ENCODE measurements at places on chromosomes 1 and 21. TPM values are rescaled to one million over a fixed set of nuclear protein-coding genes. Genes with fewer than 3 reads are reported as not detected.

Gene NSUN4
- 17.1 TPM for total RNA-seq

Gene MPL
- total RNA-seq = 0.32 TPM

Gene B3GALT2
- total RNA-seq = 0.64 TPM

Gene ZBTB8A
- total RNA-seq = 2.2 TPM

DNA sequence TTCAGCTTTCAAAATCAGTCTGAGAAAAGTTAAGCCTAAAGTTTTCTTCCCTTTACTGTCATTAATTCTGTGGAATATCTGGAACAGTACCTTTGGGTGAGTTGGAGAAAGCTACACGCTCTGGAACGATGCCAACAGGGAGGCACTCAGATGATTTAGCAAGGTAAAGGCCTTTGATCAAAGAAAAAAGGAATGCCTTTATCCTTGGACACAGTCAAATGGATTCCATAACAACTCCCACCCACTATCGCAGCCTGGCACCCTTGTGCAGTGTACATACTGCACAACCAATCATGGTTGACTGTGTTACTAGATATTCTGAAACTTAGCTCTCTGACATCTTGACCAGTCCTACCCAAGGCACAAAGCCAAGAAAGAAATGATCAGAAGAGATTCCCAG, 218.7 kb downstream of the PATJ start:
- no peaks in the 10 kb centered on the region for H3K36me3 ChIP-seq
- DNase-seq = no peak
- no peaks in the 10 kb centered on the region for H3K27me3 ChIP-seq
- H3K4me1 ChIP-seq = no peaks in the 10 kb centered on the region
- no peak overlapping the region for H3K4me3 ChIP-seq

DNA sequence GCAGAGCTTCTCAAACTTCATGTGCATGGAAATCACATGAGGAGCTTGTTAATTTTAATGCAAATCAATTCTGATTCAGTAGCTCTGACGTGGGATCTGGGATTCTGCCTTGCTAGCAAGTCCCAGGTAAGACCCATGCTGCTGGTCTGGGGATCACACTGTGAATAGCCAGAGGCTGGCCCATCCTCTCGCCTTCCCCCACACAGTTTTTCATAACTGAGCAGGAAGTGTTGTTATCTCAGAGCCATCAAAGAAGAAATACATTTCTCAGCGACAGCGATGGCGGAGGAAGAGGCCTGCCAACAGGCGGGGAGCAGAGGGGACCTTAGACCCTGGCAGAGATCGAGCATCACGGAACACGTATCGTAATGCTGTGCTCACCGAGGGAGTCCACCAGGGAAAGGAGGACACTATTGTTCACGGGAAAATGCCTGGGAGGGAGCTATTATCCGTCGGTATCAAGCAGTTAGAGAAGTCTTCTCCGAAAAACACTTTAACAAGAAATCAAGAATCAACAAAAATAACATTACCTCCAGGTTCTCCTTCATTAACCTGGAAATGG, 268.9 kb upstream of the TMEM51 start:
- H3K27me3 ChIP-seq = no peaks in the 10 kb centered on the region
- H3K36me3 ChIP-seq = no peaks in the 10 kb centered on the region
- H3K4me1 ChIP-seq = no peaks in the 10 kb centered on the region
- H3K4me3 ChIP-seq = no peak overlapping the region

DNA sequence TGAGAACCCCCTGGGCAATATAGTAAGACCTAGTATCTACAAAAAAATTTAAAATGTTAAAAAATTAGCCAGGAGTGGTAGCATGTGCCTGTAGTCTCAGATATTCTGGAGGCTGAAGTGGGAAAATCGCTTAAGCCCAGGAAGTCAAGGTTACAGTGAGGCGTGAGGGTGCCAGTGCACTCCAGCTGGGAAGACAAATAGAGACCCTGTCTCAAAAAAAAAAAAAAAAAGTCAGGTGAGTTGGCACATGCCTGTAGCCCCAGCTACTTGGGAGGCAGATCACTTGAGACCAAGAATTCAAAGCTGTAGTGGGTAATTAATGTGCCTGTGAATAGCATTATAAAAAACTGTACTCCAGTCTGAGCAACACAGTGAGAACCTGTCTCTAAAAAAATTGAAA, 4.6 kb downstream of the BECN2 start:
- no peaks in the 10 kb centered on the region for H3K4me1 ChIP-seq
- DNase-seq = no peak
- H3K36me3 ChIP-seq = no peaks in the 10 kb centered on the region
- H3K4me3 ChIP-seq = no peak overlapping the region

- peaks cover 60% of the 10 kb centered on the region for H3K27me3 ChIP-seq
- H3K27ac ChIP-seq = peak overlapping the region; percentile 16
- no peaks in the 10 kb centered on the region for H3K36me3 ChIP-seq
- peak; percentile 83 for DNase-seq
Observed at GRCh38 chr1:904310-904950, 19.3 kb upstream of the SAMD11 start.

- no peak for DNase-seq
- H3K27me3 ChIP-seq = no peaks in the 10 kb centered on the region
- no peak overlapping the region for H3K27ac ChIP-seq
Observed at GRCh38 chr1:77126307-77126706, 92.9 kb downstream of the PIGK start.

DNA sequence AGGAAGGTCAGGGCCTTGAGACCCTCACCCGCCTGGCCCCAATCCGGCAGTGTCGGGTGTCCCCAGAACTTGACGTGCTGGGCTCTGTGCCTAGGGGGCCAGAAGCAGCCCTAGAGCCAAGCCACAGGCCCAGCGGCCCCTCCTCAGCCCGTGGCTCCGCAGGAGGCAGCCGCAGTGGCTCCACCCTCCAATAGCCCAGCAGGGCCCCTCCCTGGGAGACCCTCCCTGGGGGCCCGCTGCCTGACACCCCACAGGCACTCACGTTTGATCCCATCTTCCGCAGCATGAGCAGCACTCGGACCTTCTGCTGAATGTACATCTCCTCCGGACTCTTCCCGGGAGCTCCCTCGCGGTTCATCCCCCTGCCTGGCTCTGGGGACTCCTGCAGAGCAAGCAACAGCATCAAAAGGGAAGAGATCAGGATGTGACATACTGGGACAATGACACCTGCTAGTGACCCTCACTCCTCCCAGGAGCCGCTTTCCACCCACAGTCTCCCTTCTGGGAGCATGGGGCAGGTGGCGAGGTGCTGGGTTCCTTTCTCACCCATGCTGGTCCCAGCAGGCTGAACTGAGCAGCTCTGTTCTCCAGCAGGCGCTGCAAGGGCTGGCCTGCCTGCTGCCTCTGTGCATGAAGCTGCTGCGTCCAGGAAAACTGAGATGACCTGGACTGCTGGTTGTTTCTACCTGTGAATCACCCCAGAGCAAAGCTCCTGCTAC, 38.2 kb downstream of the CTNNBIP1 start:
- H3K4me3 ChIP-seq = no peak overlapping the region
- no peak overlapping the region for H3K27ac ChIP-seq
- DNase-seq = no peak
- H3K27me3 ChIP-seq = no peaks in the 10 kb centered on the region
- no peaks in the 10 kb centered on the region for H3K36me3 ChIP-seq
- H3K4me1 ChIP-seq = peaks cover 16% of the 10 kb centered on the region

- H3K4me1 ChIP-seq = peaks cover 24% of the 10 kb centered on the region
- peak; percentile 65 for DNase-seq
- peak overlapping the region; percentile 83 for H3K27ac ChIP-seq
Observed at GRCh38 chr1:41515131-41515678, 30.7 kb upstream of the EDN2 start.

DNA sequence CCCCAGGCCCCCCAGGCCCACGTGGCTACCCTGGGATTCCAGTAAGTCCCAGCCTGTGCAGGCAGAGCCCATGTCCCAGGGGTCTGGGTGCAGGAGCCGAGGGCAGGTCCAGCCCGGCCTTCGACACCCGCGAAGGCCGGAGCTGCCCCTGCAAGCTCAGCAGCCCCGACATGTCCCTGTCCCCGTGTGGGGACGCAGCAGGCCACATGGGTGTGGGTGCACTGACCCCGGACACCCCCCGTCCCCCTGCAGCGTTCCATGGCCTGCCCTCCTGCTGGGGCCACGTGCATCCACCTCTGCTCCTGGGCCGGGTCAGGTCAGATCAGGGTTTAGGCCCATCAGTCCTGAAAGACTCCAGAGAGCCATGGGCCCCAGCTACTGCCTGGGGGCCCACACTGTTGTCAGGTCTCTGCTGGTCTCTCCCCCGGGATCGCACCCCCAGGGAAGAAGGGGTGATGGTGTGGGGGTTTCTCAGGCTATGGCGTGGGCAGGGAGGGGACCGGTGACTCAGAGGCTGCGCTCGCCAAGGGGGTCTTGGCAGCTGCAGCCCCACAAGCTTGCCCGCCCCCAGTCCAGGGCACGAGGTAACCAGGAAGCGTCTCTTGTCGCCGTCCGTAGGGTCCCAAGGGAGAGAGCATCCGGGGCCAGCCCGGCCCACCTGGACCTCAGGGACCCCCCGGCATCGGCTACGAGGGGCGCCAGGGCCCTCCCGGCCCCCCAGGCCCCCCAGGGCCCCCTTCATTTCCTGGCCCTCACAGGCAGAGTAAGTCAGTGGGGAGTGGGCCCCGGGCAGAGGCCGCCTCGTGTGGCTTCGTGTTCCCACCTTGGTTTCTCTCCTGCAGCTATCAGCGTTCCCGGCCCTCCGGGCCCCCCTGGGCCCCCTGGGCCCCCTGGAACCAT, 37.5 kb downstream of the SLC19A1 start:
- no peak overlapping the region for H3K27ac ChIP-seq
- H3K27me3 ChIP-seq = peaks cover 8% of the 10 kb centered on the region
- no peaks in the 10 kb centered on the region for H3K36me3 ChIP-seq
- no peaks in the 10 kb centered on the region for H3K4me1 ChIP-seq

DNA sequence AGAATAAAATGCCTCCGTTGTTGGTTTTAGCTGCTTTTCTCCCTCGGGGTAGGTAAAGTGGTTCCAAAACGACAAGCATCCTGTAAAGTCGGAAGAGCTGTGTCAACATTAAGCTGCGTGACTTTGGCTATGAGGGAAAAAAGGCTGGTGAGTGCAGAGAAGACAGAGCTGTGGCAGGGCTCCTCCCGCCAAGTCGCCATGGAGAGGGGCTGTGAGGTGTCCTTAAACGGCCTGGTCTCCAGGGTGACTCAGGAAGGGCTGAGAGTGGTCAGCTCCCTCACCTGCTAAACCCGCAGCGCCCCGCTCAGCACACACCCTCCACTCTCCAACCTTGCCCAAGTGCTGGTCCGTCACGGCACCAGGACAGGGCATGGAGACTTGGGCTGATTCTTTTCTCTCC, 91.6 kb upstream of the SAMD11 start:
- no peaks in the 10 kb centered on the region for H3K27me3 ChIP-seq
- H3K27ac ChIP-seq = no peak overlapping the region
- no peak for DNase-seq
- no peak overlapping the region for H3K4me3 ChIP-seq
- H3K36me3 ChIP-seq = no peaks in the 10 kb centered on the region

- H3K4me1 ChIP-seq = peaks cover 4% of the 10 kb centered on the region
- no peak overlapping the region for H3K4me3 ChIP-seq
- no peak for DNase-seq
- H3K36me3 ChIP-seq = no peaks in the 10 kb centered on the region
- H3K27me3 ChIP-seq = no peaks in the 10 kb centered on the region
Observed at GRCh38 chr1:240693036-240693435, 81.1 kb upstream of the GREM2 start.

DNA sequence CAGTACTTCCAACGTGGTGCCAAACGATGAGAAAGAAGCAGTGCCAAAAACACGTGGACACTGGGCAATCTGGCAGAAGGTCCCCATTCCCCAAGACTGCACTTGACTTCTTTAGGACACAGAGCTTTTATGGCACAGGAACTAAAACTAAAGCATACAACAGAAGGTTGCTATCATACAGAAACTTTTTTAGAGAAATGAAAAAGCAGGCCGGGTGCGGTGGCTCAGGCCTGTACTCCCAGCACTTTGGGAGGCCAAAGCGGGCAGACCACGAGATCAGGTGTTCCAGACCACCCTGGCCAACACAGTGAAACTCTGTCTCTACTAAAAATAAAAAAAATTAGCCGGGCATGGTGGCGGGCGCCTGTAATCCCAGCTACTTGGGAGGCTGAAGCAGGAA, 43.0 kb downstream of the GNB1 start:
- no peaks in the 10 kb centered on the region for H3K36me3 ChIP-seq
- peak; percentile 25 for DNase-seq
- H3K4me1 ChIP-seq = peaks cover 30% of the 10 kb centered on the region
- H3K27me3 ChIP-seq = no peaks in the 10 kb centered on the region

DNA sequence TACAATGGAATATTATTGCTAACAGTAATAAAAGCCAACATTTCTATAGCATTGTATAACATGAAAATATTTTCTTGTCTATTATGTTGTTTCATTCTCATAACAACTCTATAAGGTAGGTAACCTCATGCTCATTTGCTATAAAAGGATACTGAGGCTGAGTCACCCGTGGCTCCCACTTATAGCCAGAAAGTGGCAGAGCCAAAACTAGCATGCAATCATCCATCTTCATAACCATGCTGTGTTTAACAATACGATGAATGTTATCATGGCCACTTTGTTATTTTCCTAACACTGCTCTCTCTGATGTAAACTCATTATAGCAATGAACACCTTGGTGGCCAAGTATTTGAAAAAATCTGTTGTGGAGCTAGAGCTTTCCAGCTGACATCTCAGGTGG, 80.8 kb upstream of the JUN start:
- no peaks in the 10 kb centered on the region for H3K4me1 ChIP-seq
- H3K27me3 ChIP-seq = no peaks in the 10 kb centered on the region
- H3K4me3 ChIP-seq = no peak overlapping the region
- H3K36me3 ChIP-seq = no peaks in the 10 kb centered on the region
- no peak for DNase-seq

GRCh38 chr1:74571891-74572290, 59.5 kb upstream of the LRRC53 start:
- no peak overlapping the region for H3K4me3 ChIP-seq
- H3K4me1 ChIP-seq = no peaks in the 10 kb centered on the region
- DNase-seq = no peak
- H3K36me3 ChIP-seq = no peaks in the 10 kb centered on the region
- H3K27me3 ChIP-seq = no peaks in the 10 kb centered on the region

- H3K27ac ChIP-seq = no peak overlapping the region
- DNase-seq = no peak
- no peak overlapping the region for H3K4me3 ChIP-seq
- H3K27me3 ChIP-seq = no peaks in the 10 kb centered on the region
- H3K36me3 ChIP-seq = no peaks in the 10 kb centered on the region
- no peaks in the 10 kb centered on the region for H3K4me1 ChIP-seq
Observed at GRCh38 chr1:219549215-219549614, 63.7 kb downstream of the ZC3H11B start.

- no peaks in the 10 kb centered on the region for H3K27me3 ChIP-seq
- no peak overlapping the region for H3K4me3 ChIP-seq
- peaks cover 14% of the 10 kb centered on the region for H3K4me1 ChIP-seq
- DNase-seq = no peak
- H3K36me3 ChIP-seq = no peaks in the 10 kb centered on the region
Observed at GRCh38 chr1:186985889-186986491, 157.2 kb downstream of the PLA2G4A start.

Measured in transverse colon (tissue), 4 donors.